ENCODE measurements at places on chromosomes 7 and 10. TPM values are rescaled to one million over a fixed set of nuclear protein-coding genes. Genes with fewer than 3 reads are reported as not detected.

GRCh38 chr10:130799532-130799931, 512.0 kb downstream of the TCERG1L start:
- DNase-seq = no peak

Gene COL28A1
- polyA plus RNA-seq = 2.5 TPM

DNA sequence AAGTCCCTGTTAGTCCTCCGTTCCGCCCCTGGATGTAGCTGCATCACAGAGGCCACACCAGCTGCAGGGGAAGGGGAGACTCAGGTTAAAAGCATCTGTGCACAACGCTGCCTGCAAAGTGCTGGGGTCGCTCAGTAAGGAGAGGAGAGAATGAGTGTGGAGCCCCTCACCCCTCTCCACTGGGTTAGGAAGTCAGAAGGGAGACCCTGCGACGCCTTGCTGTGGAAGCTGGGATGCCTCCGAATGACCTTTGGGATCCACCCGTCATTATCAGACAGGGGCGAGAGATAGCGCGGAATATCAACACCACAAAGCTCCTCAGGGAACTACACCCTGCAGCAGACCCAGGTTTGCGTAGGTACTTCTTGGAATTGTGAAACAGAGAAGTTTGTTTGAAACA, 167.7 kb upstream of the SHH start:
- peak; percentile 22 for DNase-seq

Gene FLNC
- 5.3 TPM for polyA plus RNA-seq

- DNase-seq = no peak
Observed at GRCh38 chr7:138008588-138009349, 6.9 kb upstream of the CREB3L2 start.

GRCh38 chr7:81180573-81180972, 261.7 kb upstream of the SEMA3C start:
- no peak for DNase-seq

Gene ADAM8
- polyA plus RNA-seq = 1.8 TPM

Gene FKBP6
- not detected for polyA plus RNA-seq

DNA sequence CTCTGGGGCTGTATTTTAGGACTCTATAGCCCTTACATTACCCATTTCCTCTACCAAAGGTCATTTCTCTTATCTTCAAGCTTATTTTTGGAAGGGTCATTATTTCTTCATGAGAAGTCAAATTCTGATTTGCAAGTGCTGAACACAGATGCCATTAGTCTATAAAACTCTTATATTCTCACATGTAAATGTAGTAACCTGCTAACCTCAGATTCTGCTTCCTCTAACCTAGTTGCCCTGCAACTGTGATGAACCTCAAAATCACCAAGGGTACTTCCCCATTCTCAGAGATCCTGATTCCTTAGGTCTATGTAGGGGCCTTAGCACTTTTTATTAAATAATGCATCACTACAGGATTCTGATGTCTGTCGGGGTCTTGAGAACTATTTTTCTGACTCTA, 6.3 kb downstream of the FAS start:
- DNase-seq = no peak

GRCh38 chr7:43669286-43670081, 59.8 kb downstream of the COA1 start:
- no peak for DNase-seq

GRCh38 chr10:117970962-117971361, 75.8 kb downstream of the RAB11FIP2 start:
- DNase-seq = no peak

Gene LRRC18
- not detected for polyA plus RNA-seq

Gene STEAP4
- polyA plus RNA-seq = 1.5 TPM

DNA sequence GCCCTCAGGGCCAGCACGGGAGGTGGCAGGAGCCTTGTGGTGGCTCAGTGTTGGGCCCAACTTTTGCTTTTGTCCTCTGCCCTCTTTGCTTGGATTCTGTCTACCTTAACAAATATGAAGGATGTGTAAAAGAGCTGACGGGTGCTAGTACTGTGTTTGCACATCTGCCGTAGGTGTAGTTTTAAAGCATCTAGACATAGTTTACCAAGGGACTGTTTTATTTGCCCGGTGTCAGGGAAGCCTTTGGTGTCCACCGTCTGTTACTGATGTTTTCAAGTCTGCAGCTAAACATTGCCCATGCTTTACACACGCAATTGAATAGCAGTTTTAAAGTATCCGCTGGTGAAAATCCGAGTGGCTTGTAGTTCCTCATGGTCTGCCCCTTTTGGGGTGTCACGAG, 87.8 kb downstream of the DYNC2I1 start:
- DNase-seq = no peak

- DNase-seq = no peak
Observed at GRCh38 chr10:100325158-100325557, 4.9 kb downstream of the PKD2L1 start.

DNA sequence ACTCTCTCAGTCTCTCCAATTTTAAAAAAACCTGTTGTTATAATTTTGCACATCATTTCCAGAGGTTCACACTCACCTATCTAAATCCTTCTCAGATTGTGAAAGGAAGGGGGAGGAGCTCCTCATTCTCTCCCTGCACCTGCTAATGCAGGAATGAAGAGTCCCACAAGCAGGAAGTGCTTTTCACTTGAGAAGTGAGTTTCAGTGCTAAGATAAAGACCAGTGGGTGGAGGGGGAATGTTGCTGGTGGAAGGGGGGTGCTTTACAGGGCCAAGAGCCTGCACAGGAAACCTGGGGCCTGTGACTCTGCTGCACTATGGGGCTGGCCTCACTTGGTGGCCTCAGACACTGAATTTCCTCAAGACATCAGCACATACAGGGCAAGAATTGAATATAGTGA, 176.4 kb downstream of the PTPN20 start:
- DNase-seq = no peak

GRCh38 chr10:131644864-131645658, 255.7 kb upstream of the PPP2R2D start:
- DNase-seq = no peak

GRCh38 chr10:93383562-93383981, 98.6 kb downstream of the MYOF start:
- DNase-seq = no peak

- DNase-seq = peak; percentile 76
Observed at GRCh38 chr7:36945612-36946400, 221.5 kb upstream of the AOAH start.

DNA sequence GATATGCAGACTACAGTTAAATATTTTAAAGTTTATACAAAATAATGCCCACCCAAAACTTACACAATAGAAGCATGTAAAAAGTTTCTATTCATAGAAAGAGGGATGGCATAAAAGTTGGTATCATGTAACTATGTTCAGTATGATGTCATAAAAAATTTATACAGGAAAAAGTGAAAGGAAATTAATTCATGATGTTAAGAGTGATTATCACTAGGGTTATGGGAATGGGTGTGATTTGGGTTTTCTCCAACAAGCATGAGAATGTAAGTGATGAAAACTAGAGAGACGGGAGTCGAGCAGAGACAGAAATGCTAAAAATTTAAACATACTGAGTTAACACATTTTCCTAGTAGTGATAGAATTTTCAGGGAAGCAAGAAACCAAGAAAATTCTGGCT, 52.7 kb downstream of the GDI2 start:
- no peak for DNase-seq

Gene TMEM213
- polyA plus RNA-seq = not detected

DNA sequence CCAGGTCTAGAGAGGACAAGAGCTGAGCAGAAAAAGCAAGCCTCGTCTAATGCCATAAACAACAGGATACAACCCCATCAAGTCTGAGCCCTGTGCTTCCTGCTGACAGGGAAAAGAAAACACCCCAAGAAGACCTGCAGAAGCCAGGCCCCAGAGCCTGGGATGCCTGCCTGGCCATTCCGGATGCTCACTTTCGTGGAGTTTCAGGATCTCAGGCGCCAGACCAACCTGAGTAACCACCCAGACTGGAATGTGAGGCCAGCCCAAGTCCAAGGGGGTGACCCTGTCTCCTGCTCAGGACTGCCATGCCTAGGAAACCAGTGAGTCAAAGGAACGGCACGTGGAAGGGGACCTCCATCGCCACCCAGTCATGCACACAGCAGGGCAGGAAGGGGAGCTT, 74.3 kb downstream of the PLXNA4 start:
- DNase-seq = no peak

GRCh38 chr7:55063633-55064032, 44.8 kb downstream of the EGFR start:
- no peak for DNase-seq

DNA sequence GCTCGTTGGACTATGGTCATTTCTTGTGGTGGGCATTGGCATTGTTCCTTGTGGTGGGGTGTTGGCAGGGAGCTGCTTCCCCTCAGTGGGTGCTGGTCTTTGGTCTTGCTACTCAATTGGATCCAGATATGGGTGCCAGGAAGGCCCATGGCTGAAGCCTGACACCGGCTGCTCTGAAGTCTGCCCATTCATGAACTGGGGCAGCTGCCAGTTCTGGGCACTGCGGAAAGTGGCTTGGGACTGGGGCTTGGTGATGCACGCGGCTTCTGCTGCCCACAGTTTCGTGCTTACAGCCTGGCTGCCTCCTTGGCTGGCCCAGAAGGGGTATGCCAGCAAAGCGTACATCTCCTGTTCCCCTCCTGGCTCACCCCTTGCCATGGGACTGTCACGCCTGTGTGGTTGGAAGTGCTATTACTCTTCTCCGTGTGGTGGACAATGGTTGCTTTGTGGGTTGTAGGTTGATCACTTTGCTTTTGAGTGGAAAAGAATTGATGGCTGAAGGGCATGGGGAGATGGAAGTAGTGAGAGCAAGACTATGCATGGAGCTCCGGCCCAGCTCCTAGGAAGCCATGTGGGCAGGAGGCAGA, 54.7 kb downstream of the ADAMTS14 start:
- DNase-seq = no peak

GRCh38 chr10:44647877-44648542, 263.1 kb upstream of the CXCL12 start:
- no peak for DNase-seq
